Bronchial epithelial cell (primary cell): ENCODE measurements at places on chromosomes 4 and X. TPM values are rescaled to one million over a fixed set of nuclear protein-coding genes. Genes with fewer than 3 reads are reported as not detected.
A peak's percentile ranks its signal among the peaks of the same experiment; 100 is the strongest.

DNA sequence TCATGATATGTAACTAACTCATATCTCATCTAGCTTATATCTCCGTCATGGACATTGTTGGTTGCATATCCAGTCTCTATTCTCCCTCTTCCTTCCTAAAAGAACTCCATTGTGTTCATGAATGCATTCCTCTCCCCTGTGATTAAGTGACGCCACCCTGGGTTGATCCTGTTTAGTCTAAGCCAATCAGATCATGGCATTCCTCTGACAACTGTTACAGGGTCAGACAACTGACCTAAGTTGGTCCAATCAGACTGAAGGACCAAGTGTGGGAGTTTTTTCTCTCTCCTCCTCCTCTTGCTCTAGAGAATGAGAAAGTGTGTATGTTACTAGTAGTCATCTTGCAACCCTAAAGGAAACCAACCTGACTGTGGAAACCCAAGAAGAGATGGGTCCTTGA lies 3.6 kb downstream of the APOO start:
- peak; percentile 49 for DNase-seq

DNA sequence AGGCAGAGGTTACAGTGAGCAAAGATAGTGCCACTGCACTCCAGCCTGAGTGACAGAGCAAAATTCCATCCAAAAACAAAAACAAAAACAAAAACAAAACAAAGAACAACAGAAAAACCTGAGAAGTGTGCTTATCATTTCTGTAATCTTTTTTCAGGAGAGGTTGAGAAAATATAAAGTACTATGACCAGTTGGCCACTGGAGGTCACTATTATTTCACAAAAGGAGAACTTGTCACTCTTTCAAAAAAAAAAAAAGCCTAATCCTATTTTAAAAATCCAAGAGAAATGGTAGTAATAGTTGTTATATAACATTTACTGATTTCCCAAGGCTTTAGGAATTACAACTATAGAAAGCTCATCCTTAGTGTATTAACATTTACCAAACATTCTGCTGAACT lies 24.9 kb upstream of the RNF150 start:
- peak; percentile 33 for DNase-seq

HTR2C gene
- not detected in 2 replicates for total RNA-seq

DNA sequence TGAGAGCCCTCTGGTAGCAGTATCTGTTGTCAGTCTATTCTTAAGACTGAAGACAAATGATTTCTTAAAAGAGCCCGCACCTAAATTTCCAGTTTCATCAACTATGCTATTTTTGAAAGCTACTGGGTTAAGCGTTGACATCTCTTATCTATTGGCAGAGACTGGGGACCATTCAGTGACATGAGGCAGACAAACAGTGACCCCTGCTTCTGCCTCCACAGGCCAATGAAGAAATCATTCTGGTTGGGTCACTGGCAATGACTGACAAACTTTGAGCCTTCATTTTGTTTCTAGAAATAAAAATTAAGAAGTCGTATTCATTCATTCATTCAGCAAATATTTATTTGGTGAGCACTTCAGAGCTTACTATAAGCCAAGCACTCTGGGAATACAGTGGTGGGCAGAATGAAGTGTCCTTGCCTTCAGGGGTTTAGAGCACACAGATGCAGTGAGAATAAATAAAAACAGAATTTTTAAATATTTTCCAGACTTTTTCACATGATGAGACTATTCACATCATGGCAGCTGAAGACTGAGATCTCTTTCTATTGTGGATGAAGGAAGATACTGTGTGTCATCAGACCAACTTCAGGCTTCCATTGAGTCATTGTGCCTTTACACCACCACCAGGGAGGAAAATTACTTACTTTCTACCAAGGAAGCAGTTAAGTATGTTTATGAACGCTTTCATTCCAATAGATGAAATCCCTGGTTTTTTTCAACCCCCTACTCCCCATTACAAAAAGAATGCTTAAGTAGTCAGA lies 36.0 kb downstream of the SORBS2 start:
- DNase-seq, result peak; percentile 59

GRCh38 chrX:9317176-9317575 lies 147.7 kb upstream of the TBL1X start:
- no peak for DNase-seq

- DNase-seq, result peak; percentile 29
Measured at GRCh38 chr4:56981795-56982201, 3.1 kb downstream of the POLR2B start.

DNA sequence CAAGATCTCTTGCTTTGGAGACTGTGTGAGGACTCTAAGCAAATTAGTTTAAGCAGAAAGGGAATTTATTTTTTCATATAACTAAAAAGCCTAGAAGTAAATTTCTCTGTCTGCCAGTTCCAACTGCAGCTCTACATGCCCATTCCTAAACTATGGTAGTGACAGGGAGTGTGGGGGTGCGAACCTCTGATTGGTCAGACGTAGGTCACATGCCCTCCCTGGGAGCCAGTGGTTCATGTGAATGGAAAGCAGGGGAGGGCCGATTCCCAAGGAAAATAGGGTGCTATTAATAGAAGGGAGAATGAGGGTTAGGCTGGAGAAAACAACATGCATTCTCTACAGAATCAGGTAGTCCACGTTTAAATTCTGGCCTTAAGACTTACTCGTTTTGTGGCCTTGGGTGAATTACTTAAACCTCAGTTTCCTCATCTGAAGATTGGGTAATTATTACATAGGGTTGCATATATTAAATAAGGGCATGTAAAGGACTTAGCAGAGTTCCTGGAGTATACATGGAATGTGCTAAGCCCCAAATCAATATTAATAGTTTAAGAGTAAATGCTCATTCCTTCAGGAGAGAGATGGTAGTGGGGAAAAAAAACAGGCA lies 7.2 kb downstream of the RAB33B start:
- DNase-seq, result no peak

SPARCL1 gene
- total RNA-seq, result not detected in 2 replicates

DNA sequence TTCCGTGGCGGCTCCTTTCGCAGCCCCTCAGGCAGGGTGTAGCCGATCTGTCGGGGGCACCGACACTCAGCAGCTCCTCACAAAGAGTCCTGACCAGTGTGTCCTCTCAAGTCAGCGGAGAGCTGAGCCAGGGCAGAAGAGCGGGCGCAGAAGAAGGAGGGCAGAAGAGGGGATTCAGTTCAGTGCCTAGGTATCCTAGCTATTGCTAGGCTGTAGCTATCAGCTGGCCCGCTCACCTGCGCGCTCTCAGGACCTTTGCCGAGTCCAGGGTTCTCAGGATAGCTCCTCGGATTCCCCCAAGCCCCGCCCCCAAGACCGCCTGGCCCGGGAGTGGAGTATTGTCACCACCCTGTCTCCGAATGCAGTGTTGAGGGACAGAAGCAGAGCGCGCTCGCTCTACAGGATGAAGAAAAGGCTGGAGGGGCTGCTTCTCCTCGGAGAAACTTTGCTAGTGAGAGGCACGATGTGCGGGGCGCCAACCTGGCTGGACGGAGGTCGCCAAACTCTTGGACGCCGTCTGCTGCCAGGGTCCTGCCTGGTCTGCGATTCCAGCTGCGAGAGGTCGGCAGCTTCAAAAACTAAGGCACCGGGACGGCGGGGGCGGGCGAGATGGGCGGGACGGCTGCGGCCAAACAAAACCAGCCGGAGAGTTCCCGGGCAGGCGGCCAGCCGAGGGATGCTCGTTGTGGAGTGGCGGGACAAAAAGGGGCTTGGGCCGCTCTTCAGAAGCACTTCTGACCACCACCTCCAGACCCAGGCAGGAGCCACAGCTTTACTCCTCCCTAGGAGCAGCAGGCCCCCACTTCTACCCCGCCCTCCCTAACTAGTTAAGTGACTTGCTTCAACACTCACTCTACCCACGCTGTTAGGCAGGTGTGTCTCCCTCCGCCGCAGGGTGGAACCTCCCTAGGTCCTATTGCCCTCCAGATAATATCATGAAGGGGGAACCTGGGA lies at the start of gene XKRX:
Gene XKRX, minus strand, starts transcription at position 258 of the 954 bp plus-strand sequence. CDS start 613 bp downstream, outside the sequence.
- peak; percentile 44 for DNase-seq

- no peak for DNase-seq
Measured at GRCh38 chrX:95911062-95911461, 773.6 kb upstream of the DIAPH2 start.

GRCh38 chr4:21888195-21888976 lies 60.2 kb downstream of the KCNIP4 start:
- DNase-seq, result peak; percentile 66

GRCh38 chr4:10666616-10667015 lies 18.0 kb downstream of the CLNK start:
- DNase-seq, result no peak

LEF1 gene
- total RNA-seq, result not detected in 2 replicates

PDE5A gene
- total RNA-seq, result 5.8 and 10.1 TPM in 2 replicates

DNA sequence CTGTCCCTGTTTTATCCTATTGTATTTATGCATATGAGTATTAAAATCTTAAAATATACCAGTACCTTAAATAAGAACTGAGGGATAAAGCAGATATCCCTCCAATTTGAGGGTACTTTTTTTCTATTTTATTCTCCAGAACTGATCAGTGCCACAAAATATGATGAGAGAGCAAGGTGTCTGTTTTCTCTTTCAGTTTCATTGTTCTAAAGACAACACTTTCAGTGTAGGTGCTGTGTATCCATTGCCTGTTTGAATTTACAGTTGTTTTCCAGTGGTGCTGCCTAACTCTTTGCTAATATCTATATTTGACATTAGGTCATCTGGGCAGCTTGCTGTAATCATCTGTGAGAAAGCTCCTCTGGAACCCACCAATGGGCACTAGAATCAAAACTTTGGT lies 394.7 kb downstream of the IL1RAPL1 start:
- DNase-seq, result no peak

GRCh38 chrX:119375561-119375960 lies 23.6 kb upstream of the SLC25A43 start:
- DNase-seq, result no peak

- no peak for DNase-seq
Measured at GRCh38 chr4:145130130-145130529, 32.0 kb downstream of the ABCE1 start.

GRCh38 chr4:23828020-23828715 lies 61.7 kb downstream of the PPARGC1A start:
- peak; percentile 1 for DNase-seq

- peak; percentile 56 for DNase-seq
Measured at GRCh38 chr4:174120446-174121295, 162.8 kb downstream of the FBXO8 start.

CXXC4 gene
- total RNA-seq, result under 0.01 TPM in 1 of 2 replicates, not detected in the other

CCNB3 gene
- total RNA-seq, result under 0.01 TPM in 2 replicates

DNA sequence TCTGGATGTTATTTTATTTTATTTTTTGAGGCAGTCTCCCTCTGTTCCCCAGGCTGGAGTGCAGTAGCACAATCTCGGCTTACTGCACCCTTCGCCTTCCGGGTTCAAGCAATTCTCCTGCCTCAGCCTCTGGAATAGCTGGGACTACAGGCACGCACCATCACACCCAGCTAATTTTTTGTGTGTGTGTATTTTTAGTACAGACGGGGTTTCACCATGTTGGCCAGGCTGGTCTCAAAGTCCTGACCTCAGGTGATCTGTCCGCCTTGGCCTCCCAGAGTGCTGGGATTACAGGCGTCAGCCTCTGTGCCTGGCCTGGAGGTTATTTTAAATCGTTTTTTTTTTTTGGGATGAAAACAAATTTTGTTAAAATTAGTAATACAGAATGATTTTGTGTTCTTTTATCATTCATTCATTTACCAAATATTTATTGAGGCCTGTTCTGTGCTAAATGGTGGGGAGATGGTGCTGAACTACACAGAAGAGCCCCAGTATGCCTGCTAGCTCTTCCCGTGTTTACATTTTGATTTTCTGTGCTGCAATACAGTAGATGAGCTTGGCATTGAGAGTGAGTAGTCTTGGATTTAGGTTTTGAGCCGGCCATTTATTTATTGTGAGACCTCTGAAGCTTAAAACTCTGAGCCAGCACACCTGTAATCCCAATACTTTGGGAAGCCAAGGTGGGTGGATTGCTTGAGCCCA lies 22.7 kb downstream of the ADD1 start:
- DNase-seq, result no peak

GRCh38 chr4:142367418-142368180 lies 478.5 kb downstream of the INPP4B start:
- DNase-seq, result no peak

DNA sequence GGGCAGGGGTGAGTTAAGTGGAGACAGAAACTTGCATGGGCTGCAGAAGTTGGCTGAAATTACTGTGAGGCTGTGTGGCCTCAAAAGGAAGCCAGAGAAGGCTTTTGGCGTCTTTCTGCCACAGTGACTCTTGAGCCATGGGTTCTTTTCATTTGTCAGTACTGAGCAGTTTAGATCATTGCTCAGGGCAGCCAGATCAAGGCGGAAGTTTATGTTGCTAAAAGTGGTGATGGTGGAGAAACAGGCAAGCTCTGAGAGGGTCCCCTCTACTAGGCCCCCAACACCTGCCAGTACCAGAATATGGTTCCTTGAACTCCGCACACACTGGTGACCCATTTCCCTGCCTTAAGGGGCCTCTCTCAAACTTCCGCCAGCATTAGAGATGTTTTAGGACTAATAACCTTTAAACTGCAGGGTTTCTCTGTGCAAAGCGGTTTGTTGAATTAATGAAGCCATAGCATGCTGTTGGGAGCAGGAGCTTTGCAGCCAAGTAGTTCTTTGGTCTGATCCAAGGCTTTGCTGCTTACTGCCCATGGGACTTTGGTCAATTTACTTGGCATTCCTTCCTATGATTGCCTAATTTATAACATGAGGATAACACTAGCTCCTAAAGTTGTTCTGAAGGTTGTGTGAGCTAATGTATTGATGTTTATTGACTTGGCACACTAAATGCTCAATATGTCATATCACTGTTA lies 34.5 kb downstream of the RNF175 start:
- no peak for DNase-seq

MTMR8 gene
- total RNA-seq, result 1.3 and 3.1 TPM in 2 replicates

DNA sequence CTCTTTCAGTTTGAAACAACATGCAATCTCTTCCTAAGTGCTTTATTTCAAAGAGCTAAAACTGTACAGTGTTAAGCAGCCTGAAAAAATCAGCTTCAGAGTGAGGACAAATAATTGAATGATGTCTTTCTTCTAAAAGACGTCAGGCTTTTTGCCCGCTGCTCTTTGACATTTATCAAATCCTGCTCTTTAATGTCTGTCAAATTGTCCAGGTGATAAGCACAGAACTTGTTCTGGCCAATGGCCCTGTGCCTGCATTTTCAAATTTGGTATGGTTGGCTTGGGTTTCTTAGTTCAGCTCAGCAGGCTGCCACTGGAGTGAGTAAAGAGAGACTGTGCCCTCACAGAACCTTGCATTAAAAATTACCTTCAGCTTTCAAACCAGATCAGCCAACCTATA lies 712.9 kb upstream of the LCORL start:
- no peak for DNase-seq

DNA sequence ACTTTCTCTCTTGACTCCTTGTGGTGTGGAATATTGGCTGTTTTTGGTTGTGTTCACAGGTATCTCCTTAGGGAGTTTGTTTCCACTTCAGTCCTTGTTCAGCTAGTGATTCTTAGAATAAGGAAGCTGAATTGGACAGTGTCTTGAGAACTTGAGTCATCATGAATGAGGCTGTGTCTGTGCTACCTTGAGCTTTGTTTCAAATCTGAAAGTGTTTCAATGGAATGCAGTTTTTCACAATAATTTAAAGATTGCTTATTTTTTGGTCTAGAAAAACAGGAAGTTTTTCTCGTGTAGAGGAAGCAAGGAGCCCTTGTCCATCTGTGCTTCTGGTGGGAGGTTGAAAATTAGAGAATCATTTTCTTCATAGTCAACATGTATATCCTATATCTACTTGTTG lies 76.5 kb downstream of the ZNF518B start:
- DNase-seq, result peak; percentile 45
